ENCODE measurements at places on chromosomes 6 and 20. TPM values are rescaled to one million over a fixed set of nuclear protein-coding genes. Genes with fewer than 3 reads are reported as not detected.

Gene PRR18
- polyA plus RNA-seq, result 0.02 TPM

Gene RGS17
- 0.07 TPM for polyA plus RNA-seq

Gene TSBP1
- polyA plus RNA-seq, result not detected

Gene FOXA2
- not detected for polyA plus RNA-seq

Gene BPIFB2
- polyA plus RNA-seq, result not detected

Gene ZFP57
- 0.77 TPM for polyA plus RNA-seq

Gene BHLHE23
- not detected for polyA plus RNA-seq

Gene CST5
- not detected for polyA plus RNA-seq

Gene NKX2-4
- not detected for polyA plus RNA-seq

Gene SIRPG
- not detected for polyA plus RNA-seq

All from right cardiac atrium (tissue), 5 donors.